Activated CD4-positive, alpha-beta T cell treated with anti-CD3 and anti-CD28 coated beads, Interleukin-2, amount 10 ng/mL, durations not matched to agents 24 days and 14 days (primary cell): ENCODE measurements at places on chromosomes 6 and 20.
A peak's percentile ranks its signal among the peaks of the same experiment; 100 is the strongest.

DNA sequence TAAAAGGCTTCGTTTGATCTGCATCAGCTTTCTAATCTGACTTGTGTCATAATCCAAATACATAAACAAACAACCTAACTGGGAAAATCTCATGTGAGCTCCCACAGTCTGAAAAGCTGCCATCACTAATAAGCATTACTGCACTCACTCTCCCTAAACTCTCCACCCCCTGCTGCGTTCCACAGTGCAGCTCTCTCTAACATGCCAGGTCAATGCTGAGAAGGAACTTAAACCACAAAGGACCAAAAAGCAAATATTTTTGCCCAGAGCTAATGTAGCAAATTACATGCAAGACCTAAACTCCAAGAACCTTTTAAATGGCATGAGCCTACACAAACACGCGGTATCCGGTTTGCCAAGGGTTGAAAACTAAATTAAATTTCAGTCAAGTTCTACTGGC, 542.3 kb upstream of the JARID2 start:
- H3K4me1 ChIP-seq = peaks cover 29% of the 10 kb centered on the region
- no peak overlapping the region for H3K4me3 ChIP-seq
- no peak for DNase-seq
- H3K36me3 ChIP-seq = peaks cover 13% of the 10 kb centered on the region
- no peak overlapping the region for H3K27ac ChIP-seq

DNA sequence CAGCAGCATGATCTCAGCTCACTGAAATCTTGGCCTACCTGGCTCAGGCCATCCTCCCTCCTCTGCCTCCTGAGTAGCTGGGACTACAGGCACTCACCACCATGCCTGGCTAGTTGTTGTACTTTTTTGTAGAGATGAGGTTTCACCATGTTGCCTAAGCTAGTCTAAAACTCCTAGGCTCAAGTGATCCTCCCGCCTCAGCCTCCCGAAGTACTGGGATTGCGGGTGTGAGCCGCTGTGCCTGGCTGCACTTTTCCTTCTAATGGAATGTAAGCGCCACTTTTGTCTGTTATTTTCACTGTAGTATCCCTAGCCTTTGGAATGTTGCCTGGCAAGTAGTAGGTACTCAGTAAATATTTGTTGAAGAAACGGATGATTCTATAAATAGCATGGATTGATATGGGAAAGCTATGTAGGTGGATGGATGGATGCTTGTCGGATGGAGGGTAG, 10.4 kb upstream of the TRIB3 start:
- H3K27ac ChIP-seq = no peak overlapping the region
- H3K4me3 ChIP-seq = no peak overlapping the region
- DNase-seq = no peak
- H3K27me3 ChIP-seq = no peaks in the 10 kb centered on the region
- H3K4me1 ChIP-seq = peaks cover 51% of the 10 kb centered on the region
- no peaks in the 10 kb centered on the region for H3K36me3 ChIP-seq

GRCh38 chr6:160996131-160996601, 4.6 kb downstream of the MAP3K4 start:
- peaks cover 19% of the 10 kb centered on the region for H3K4me1 ChIP-seq
- H3K36me3 ChIP-seq = peaks cover 8% of the 10 kb centered on the region

- H3K36me3 ChIP-seq = peaks cover 47% of the 10 kb centered on the region
- peak overlapping the region; percentile 81 for H3K27ac ChIP-seq
- no peak for DNase-seq
- H3K4me1 ChIP-seq = peaks cover 50% of the 10 kb centered on the region
Measured at GRCh38 chr20:20483328-20483727, 115.4 kb downstream of the INSM1 start.

- no peak overlapping the region for H3K4me3 ChIP-seq
- H3K4me1 ChIP-seq = no peaks in the 10 kb centered on the region
- H3K27me3 ChIP-seq = no peaks in the 10 kb centered on the region
- no peak overlapping the region for H3K27ac ChIP-seq
- H3K36me3 ChIP-seq = no peaks in the 10 kb centered on the region
Measured at GRCh38 chr20:6956574-6956973, 189.1 kb downstream of the BMP2 start.

GRCh38 chr6:46473881-46474280, 17.4 kb downstream of the RCAN2 start:
- H3K4me3 ChIP-seq = no peak overlapping the region
- no peak overlapping the region for H3K27ac ChIP-seq
- DNase-seq = no peak
- H3K27me3 ChIP-seq = peaks cover 9% of the 10 kb centered on the region
- H3K4me1 ChIP-seq = no peaks in the 10 kb centered on the region

- H3K4me1 ChIP-seq = peaks cover 4% of the 10 kb centered on the region
- no peak overlapping the region for H3K27ac ChIP-seq
- no peak overlapping the region for H3K4me3 ChIP-seq
- no peaks in the 10 kb centered on the region for H3K27me3 ChIP-seq
- peaks cover 19% of the 10 kb centered on the region for H3K36me3 ChIP-seq
- no peak for DNase-seq
Measured at GRCh38 chr6:57127763-57128162, 37.8 kb downstream of the ZNF451 start.

DNA sequence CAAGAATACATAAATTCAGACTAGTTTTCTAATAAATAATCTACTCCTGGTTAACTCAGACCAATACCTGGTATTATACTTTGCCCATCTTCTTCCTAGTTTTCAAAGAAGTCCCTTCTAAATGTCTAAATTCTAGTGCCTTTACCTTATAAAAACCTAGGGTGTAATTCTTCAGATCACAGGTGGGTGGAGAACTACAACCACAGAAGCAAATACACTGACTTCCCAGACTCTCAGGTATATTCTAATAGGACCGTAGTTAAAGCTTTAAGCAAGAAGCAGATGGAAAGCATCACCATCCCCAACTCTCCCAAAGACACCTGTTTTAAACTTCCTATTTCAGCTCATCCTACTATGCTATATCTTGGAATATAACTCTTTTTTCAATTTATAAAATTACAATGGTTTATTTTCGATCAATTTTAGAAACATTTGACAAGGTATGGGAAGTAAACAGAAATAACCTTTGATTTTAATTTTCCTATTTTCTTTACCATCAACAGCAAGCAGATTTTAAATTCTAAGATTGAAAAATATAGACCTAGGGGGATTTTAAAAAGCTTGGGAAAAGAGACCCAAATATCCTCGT, 15.8 kb downstream of the MAN1A1 start:
- DNase-seq = peak; percentile 64
- no peak overlapping the region for H3K27ac ChIP-seq
- H3K4me3 ChIP-seq = no peak overlapping the region
- H3K4me1 ChIP-seq = peaks cover 48% of the 10 kb centered on the region

DNA sequence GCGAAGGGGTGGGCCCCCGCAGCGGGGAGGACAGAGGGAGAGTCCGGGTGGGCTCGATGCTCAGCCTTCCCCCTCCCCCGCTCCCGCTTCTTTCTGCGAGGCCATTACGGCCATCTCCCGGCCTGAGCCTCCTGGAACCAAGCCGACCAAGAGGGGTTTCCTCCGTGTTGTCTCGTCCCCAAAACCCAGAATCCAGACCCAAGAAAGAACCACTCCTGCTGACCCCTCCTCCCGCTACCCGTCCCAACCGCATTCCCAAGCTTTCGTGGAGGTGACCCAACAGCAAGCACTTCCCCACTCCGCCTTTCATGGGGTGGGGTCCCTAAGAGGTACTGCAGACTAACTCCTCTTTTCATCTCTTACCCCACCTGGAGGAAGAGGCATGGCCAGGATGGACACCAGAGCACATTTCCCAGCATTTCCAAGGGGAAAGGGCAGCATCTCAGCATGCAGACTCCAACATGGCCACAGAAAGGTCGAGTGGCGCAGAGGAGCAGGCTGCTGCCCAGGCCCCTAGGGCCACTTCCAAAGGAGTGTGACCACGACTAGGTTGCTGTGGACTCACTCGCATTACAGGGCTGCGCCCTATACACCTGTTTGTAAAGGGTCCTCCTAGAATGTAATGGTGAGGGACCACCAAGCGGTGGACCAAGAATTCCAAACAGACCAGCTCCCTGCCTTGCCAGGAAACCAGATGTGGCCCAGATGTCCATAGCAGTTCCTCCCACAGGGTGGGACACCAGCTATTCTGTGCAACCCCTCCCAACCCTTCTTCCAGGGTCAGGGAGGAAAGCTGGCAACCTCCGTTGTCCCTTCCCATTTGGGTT, 53.4 kb downstream of the MRPL14 start:
- peaks cover 5% of the 10 kb centered on the region for H3K27me3 ChIP-seq
- peaks cover 26% of the 10 kb centered on the region for H3K4me1 ChIP-seq
- H3K27ac ChIP-seq = peak overlapping the region; percentile 96
- H3K36me3 ChIP-seq = no peaks in the 10 kb centered on the region
- DNase-seq = peak; percentile 78

DNA sequence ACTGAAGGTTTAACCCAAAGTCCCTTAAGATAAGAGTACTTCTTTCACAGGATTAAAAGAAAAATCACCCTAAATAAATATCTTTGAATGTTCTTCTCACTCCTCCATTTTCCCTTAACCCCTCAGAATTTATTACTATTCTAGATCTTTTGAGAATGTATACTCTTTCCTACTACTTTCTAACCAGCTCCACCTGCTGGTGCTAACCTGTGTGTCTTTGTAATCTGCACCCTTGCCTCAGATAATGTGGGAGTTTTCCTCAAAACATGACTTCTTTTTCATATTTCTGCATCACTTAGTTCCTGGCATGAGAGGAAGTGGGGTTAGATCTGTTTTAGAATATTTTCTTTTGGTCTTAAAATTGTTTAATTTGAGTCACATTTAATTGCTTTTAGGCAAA, 394.2 kb downstream of the BMP2 start:
- no peaks in the 10 kb centered on the region for H3K4me1 ChIP-seq
- H3K36me3 ChIP-seq = no peaks in the 10 kb centered on the region
- H3K27ac ChIP-seq = no peak overlapping the region
- no peak overlapping the region for H3K4me3 ChIP-seq

GRCh38 chr20:19122395-19122794, 90.0 kb upstream of the SLC24A3 start:
- no peaks in the 10 kb centered on the region for H3K36me3 ChIP-seq
- H3K4me1 ChIP-seq = no peaks in the 10 kb centered on the region
- no peaks in the 10 kb centered on the region for H3K27me3 ChIP-seq
- no peak overlapping the region for H3K4me3 ChIP-seq
- DNase-seq = no peak

DNA sequence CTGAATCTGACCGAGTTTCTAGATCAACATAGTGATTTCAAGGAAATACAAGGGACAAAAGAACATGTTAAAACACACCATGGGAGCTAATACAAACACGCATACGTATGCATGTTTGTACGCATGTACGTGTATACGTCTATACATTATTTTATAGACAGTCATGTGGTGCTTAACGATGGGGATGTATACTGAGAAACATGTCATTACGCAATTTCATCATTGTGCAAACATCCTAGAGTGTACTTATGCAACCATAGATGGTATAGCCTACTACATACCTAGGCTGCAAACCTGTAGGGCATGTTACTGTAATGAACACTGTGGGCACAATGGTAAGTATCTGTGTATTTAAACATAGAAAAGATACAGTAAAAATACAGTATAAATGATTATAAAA, 25.0 kb upstream of the NELFCD start:
- H3K4me1 ChIP-seq = no peaks in the 10 kb centered on the region
- H3K27me3 ChIP-seq = peaks cover 30% of the 10 kb centered on the region
- no peak overlapping the region for H3K4me3 ChIP-seq
- H3K36me3 ChIP-seq = no peaks in the 10 kb centered on the region
- H3K27ac ChIP-seq = no peak overlapping the region

DNA sequence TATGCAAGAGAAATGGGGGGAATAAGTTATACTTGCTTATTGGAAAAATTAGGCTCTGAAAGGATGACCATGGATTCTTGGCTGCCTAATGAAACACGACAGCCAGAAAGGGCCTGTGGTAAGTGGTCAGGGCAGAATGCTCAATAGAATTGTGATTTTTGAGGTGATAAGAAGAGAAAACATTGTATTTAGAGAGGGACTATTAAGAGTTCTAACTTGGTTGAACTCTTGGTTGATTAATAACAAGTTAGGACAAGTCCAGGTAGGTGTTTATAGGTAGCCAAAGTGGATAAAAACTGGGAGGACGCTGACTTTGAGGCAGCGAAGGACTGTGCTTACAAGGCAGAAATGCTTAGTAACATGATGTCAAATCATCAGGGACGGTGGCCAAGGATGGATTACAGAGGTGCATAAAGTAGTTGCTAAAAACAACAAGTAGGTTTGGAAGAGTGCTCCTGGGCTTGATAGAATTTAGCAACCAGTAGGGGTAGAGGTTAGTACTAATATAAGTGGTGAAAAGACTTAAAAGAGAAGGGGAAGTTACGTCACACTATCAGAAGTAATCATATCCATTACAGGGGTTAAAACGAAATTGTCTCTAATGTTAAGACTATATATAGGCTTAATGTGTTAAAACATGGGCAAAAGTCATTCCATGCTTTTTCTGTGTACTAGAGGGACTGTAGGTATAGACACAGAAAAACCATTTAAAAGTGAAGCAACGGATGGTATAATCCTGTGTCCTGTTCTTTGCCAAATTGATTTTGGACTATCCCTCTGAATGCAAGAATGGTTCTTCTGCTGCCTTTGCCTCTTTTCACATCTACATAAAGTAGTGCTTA, 98.6 kb downstream of the EYA4 start:
- DNase-seq = no peak
- no peaks in the 10 kb centered on the region for H3K4me1 ChIP-seq
- H3K27me3 ChIP-seq = no peaks in the 10 kb centered on the region
- H3K36me3 ChIP-seq = no peaks in the 10 kb centered on the region

DNA sequence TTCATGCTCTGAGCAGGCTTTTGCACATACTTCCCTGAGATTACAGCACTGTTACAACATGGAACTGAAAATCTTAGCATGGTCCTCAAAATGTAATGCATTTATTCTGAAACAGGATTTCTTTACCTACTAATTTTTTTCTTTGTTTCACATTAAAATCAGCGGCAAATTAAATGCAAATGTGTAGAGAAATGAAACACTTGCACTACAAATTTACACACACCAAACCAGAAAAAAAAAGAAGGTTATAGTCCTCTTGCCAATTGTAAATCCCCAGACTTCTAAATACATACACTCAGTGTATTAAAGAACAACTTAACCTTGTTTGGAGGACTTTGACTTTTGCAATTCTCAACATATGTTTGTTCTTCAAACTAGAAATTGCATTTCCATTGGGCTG, 210.9 kb upstream of the TBX18 start:
- no peaks in the 10 kb centered on the region for H3K27me3 ChIP-seq
- H3K4me1 ChIP-seq = no peaks in the 10 kb centered on the region
- DNase-seq = no peak
- no peak overlapping the region for H3K27ac ChIP-seq
